ENCODE measurements at places on chromosomes 5 and 9.

GRCh38 chr5:116436674-116437350 is 137.8 kb downstream of the SEMA6A start:
- no peak for DNase-seq

DNA sequence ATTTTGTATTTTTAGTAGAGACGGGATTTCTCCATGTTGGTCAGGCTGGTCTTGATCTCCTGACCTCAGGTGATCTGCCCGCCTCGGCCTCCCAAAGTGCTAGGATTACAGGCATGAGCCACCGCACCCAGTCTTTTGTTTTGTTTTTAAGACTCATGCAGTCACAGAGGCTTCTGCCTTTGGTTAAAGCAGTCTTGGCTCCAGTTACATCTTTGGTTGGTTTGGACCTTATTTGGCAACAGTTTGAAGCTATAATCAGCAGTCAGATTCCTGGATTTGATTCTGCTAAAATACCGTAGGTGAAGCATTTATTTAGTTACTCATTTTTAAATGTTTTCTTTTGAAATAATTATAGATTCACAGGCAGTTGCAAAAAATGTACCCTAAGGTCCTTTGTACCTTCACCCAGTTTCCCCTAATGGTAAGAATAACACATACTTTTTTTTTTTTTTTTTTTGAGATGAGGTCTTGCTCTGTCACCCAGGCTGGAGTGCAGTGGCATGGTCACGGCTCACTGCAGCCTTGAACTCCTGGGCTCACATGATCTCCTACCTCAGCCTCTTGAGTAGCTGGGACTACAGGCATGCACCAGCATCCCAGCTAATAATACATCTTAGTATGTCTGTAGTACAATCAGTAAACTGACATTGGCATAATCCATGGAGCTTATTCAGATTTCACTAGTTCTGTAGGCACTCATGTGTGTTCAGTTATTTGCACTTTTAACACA is 15.7 kb downstream of the USP20 start:
- no peak for DNase-seq

GRCh38 chr5:155101697-155102096 is 88.1 kb downstream of the KIF4B start:
- no peak for DNase-seq

- DNase-seq, result no peak
Measured at GRCh38 chr9:78767490-78767889, 470.6 kb downstream of the PSAT1 start.

DNA sequence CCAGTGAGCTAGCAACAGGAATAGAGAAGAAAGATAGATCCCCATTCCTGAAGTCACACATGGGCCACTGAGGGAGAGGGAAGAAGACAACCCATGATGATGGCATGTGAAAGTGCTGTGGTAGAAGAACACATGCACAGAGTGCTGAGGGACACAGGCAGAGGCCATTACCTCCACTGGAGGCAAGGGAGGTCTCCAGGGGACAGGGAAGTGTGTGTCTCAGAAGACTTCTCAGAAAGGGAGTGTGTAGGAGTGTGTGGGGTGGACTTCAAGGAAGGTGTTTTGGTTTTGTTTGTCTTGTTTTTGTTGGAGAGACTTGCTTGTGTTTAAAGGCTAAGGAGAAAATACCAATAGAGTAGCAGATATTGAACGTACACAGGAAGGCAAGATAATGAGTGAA is 77.0 kb upstream of the SMARCA2 start:
- no peak for DNase-seq

- no peak for DNase-seq
Measured at GRCh38 chr9:99419070-99419469, 197.0 kb downstream of the SEC61B start.

DNA sequence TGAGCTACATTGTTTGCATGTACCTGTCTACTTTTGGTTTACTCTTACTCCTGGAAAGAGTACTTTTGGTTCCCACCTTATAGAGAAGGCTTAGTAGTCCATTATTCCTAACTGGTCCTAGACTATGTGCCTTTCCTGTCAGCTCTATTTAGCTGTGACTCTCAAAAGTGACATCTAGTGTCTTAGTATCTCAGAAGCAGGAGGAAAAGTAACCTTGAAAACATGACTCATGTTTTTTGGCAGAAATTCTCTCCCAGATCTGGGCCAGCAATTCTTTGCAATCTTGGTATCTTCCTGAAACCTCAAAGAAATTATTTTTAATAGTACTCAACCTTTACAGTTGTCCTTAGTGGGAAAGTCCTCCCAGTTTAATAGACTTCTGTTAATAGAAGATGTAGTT is 691.7 kb upstream of the SEMA6A start:
- DNase-seq, result no peak

DNA sequence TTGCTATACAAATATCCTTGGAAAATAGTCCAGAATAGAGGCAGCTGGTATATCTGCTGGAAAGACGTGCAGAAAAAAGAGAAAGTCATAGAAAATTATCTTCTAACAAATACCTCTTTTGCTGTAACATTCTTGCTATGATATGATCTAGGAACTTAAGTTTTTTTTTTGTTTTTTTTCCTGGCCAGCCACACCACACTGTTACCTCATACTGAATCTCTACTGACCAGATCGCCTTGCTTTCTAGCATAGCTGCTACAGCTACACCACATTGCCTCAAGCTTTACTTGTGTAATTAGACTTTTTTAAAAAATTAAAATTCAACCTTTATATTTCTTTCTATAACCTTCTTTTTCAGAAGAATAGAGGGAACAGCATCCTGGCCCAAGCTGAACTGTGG is 142.2 kb upstream of the PRLR start:
- no peak for DNase-seq

GRCh38 chr5:14057289-14057688 is 85.9 kb upstream of the TRIO start:
- DNase-seq, result no peak

GRCh38 chr5:20972419-20972925 is 984.5 kb upstream of the CDH18 start:
- no peak for DNase-seq

GRCh38 chr5:125550274-125550673 is 803.8 kb upstream of the ZNF608 start:
- DNase-seq, result no peak

- no peak for DNase-seq
Measured at GRCh38 chr5:157288405-157289163, 22.7 kb downstream of the CYFIP2 start.

- no peak for DNase-seq
Measured at GRCh38 chr9:137182836-137183235, 5.5 kb downstream of the ANAPC2 start.

DNA sequence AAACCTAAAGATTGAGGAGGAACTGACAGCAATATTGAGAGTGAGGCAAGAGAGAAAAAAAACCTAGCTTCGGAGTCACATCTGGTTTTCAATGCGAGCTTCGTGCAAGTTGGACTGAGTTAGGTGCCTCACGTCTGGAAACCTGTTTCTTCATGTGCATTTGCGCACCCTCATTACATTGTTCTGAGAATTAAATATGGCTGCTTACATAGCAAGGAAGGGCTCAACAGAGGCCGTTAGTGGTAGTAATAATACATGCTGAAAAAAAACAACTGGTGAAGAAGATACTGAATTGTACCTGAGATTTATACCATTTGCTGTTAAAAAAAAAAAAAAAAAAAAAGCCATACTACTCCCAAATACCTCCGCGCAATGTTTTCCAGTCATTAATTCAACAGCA is 18.6 kb downstream of the DNAJA1 start:
- DNase-seq, result no peak

Data from stimulated activated CD4-positive, alpha-beta T cell treated with anti-CD3 and anti-CD28 coated beads, Interleukin-15, amount 100 ng/mL, for 1 hour (primary cell).